ENCODE measurements at places on chromosomes 4 and X.

- no peaks in the 10 kb centered on the region for H3K4me1 ChIP-seq
- no peak overlapping the region for H3K4me3 ChIP-seq
- no peaks in the 10 kb centered on the region for H3K36me3 ChIP-seq
- no peak for DNase-seq
- no peaks in the 10 kb centered on the region for H3K27me3 ChIP-seq
- H3K27ac ChIP-seq = no peak overlapping the region
Measured at GRCh38 chr4:111031596-111031995, 408.7 kb upstream of the PITX2 start.

DNA sequence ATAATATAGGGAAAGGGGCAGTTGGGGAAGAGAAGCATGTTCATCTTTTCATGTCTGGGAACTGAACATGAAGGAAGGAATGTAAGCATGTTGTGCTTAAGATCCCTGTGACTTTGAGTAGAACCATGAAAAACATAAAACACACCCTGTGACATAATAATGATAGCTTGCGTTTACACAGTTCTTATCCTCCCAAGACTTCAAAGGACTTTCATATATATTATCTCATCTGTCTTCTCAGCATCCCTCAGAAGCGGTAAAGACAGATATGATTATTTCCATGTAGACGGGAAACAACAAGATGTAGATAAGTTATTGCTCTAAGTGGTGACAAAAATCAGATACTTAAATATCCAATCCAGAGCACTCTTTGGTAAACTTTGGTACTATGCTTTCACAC, 3.3 kb upstream of the SH3RF1 start:
- no peak overlapping the region for H3K4me3 ChIP-seq
- DNase-seq = no peak
- H3K4me1 ChIP-seq = peaks cover under 1% of the 10 kb centered on the region
- H3K27me3 ChIP-seq = no peaks in the 10 kb centered on the region
- no peaks in the 10 kb centered on the region for H3K36me3 ChIP-seq

DNA sequence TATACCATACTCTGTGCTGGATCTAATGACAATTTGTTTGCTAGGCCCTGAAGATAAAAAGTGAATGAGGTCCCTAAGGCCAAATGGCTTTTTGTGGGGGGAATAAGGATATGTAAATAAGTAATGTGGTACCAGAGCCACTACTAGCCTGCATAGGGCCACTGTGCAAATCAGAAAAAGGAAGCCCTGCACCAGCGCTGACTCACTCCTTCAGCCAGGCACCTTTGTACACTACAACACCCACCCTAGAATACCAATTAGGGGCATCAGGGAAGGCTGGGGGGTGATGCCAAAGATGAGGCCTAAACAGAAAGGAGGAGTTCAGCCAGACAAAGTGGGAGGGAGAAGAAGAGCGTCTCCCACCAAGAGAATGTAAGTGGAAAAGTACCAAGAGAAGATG, 122.2 kb downstream of the CAMK2D start:
- H3K27me3 ChIP-seq = no peaks in the 10 kb centered on the region
- no peak overlapping the region for H3K4me3 ChIP-seq
- peaks cover 5% of the 10 kb centered on the region for H3K4me1 ChIP-seq
- DNase-seq = no peak
- no peak overlapping the region for H3K27ac ChIP-seq
- H3K36me3 ChIP-seq = no peaks in the 10 kb centered on the region

GRCh38 chr4:182649698-182650477, 267.3 kb downstream of the DCTD start:
- DNase-seq = no peak
- H3K4me3 ChIP-seq = no peak overlapping the region
- no peaks in the 10 kb centered on the region for H3K4me1 ChIP-seq

DNA sequence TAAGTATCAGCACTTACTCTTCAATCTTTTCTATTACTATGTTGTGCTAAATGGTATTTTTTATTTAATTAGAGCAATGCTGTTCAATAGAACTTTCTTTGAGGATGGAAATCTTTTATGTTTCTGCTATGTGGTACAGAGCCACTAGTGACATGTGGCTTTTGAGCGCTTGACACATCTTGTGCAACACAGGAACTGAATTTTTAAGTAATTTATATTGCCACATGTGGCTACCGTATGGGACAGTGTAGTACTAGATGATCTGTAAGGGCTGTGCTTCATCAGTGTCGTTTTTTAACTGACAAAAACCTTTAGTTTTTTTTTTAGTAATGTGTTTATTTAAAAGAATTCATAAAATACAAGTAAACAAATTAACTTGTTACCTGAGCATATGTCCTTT, 22.4 kb downstream of the HPRT1 start:
- no peak overlapping the region for H3K4me3 ChIP-seq
- H3K4me1 ChIP-seq = no peaks in the 10 kb centered on the region
- H3K36me3 ChIP-seq = no peaks in the 10 kb centered on the region
- no peak overlapping the region for H3K27ac ChIP-seq

DNA sequence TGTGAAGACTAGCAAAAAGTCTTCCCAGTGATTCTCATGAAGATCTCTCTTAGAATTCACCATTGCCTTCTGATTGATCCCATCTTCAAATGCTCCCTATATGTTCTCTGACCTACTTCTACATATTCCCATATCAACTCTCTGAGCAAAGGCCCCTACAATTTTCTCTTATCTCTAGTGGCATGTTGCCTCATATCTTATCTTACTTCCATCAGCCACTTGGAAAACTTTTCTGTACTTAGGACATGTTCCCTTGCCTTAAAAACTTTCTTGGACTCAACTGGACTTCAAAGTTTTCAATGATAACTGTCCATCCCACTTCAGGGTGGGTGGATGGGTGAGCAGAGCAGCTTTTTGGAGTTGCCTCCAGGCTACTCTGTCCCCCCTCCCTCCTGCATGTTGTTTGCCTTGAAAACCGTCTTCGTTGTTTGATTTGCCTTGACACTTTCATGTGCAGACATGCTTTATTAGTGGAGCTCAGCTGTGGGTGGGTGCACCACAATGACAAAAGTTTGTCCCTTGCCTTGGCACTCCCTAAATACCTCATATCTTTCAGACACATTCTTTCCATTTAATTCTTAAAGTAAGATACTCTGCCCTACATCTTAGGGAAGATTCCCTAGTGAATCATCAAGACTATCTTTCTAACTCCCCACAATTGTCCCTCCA, 18.3 kb upstream of the USP27X start:
- no peak for DNase-seq
- no peaks in the 10 kb centered on the region for H3K4me1 ChIP-seq
- no peak overlapping the region for H3K4me3 ChIP-seq

DNA sequence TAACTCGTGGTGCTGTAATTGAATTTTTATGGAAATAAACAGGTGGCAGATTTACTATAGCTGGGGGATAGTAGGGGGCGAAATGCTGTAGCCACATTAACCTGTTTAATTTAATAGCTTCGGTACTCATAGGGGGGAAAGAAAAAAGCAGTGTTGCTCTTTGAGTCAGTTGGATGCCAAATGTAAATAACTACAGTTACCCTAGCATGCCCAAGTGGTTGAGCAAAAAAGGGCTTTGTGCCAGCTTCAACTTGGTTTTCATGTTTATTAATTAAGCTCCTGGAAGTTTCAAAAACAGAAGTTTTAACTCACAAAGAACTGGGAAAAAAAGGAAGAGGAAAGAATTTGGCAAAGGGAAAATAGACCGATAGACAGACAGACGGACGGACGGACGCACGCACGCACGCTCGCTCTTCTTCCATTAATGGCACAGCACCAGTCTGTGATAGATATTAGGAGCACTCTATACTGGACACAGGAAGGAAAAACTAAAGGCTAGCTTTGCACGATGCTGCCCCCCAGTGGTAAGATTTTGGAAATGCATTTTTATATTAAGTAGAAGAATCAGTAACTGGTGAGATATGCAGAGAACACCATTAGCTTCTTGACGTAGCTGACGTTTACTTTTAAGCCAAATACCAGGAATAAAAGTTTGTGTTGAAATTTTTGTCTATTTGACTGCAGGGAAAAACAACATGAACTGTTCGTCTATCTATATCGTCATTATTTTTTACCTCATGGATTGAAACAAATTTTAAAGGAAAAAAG, 151.8 kb downstream of the SLC7A11 start:
- H3K36me3 ChIP-seq = no peaks in the 10 kb centered on the region
- H3K27ac ChIP-seq = no peak overlapping the region
- H3K4me1 ChIP-seq = no peaks in the 10 kb centered on the region
- H3K27me3 ChIP-seq = no peaks in the 10 kb centered on the region
- H3K4me3 ChIP-seq = no peak overlapping the region
